Activated CD4-positive, alpha-beta T cell treated with anti-CD3 and anti-CD28 coated beads, Interleukin-2, amount 50 U/mL, for 1 hour (primary cell): ENCODE measurements at places on chromosomes 7 and 10.

DNA sequence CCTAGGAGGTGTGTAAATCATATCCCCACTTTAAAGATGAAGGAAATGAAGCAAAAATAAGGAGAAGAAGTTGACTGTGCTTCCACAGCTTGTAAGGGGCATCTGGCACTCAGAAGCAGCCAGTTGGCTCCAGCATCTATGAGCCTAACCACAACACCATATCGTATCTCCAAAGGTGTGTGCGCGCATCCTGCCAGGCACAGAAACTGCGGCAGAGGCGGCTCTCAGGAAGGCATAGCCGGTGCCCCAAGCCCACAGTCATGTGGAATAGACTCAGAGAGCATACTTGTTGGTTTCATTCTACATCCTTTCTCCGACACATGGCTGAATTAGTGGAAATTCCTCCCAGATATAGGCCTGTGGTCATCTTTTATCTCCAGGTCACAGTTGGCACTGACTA lies 423.9 kb downstream of the CALN1 start:
- DNase-seq: no peak

- DNase-seq: no peak
Measured at GRCh38 chr10:97280783-97281182, 11.7 kb downstream of the ARHGAP19 start.

GRCh38 chr10:34297541-34298345 lies 517.4 kb downstream of the PARD3 start:
- no peak for DNase-seq

GRCh38 chr7:17365775-17366174 lies 67.3 kb downstream of the AHR start:
- no peak for DNase-seq

DNA sequence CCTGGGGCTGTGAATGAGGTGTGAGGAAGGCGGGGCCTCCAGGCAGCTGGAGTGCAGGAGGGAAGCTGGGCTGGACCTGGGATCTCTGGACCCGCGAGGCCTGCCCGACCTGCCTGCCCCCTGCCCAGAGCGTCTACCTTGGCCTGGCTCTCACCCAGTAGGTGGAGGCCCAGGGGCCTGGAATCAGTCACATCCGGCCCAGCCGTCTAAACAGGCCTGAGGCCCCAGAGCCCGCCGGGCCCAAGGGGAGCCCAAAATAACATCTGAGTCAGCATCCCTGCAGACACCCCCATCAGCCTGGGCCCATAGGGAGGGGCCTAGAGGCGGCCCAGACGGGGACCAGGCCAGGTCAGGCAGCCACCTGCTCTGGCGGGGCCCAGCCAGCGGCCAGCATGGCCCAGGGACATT lies 15.1 kb upstream of the ELN start:
- no peak for DNase-seq

DNA sequence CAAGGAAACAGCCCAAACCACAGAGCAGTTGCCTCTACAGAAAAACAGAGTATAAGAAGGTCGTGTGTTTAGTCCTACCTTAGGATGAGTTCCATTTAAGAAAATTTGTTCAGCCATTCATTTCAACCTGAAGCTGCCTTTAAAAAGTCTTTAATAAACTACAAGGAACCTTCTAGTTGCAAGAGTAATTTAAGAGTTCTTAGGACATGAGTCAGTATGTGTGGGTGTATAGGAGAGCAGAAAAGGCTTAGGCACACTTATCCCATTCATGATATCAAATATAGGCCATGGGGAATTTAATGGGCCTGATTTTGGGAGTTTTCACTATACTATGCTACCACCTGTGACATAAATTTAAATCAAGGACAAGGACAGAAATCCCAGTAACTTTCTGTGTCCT lies 496.8 kb downstream of the TFEC start:
- no peak for DNase-seq

DNA sequence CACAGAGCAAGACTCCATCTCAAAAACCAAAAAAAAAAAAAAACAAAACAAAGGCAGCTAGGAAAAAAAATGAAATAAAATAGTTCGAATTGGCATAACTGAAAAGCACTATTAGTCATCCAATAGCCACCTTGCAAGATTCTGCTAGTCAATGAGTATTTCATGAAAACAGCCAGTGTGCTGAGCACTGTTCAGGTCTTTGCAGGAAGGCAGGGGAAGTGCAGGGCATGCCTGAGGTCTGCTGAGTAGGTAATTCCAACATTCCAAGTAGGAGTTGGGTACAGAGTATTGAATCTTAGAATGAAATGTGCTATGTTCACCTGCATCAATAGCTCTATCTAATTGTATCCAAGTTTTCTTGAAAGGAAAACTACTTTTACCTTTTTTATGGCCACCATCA lies 22.9 kb downstream of the ABRAXAS2 start:
- no peak for DNase-seq

GRCh38 chr10:124478515-124478914 lies 16.9 kb downstream of the LHPP start:
- DNase-seq: no peak

DNA sequence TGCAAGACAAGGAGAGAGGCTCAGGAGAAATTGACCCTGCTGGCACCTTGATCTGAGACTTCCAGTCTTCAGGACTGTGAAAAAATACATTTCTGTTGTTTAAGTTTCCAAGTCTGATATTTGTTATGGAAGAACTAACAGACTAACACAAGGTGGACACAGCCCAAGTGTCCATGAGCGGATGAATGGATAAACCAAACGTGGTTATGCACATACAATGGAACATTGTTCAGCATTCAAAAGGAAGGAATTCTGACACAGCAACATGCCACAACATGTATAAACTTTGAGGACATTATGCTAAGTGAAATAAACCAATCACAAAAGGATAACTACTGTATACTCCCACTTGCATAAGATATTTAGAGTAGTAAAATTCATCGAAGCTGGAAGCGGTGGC lies 76.5 kb downstream of the FAM13C start:
- DNase-seq: no peak

DNA sequence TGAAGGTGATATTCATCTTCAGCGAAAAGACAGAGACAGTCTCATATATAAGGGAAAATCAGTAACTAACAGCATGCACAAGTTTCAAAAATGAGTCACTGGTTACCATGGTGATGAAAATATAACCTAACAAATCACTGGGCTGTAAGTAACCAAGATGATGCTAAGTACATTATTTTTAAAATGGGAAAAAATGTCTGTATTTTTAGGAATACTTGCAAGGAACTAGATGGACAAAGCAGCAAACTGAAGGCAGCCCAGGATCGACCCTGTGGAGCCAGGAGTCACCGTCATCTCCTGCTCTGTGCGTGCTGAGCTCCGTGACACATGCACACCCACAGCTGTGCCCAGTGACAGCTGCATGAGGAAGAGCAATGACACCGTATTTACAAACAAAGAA lies 137.3 kb downstream of the ELMO1 start:
- DNase-seq: peak; percentile 28
